ENCODE measurements at places on chromosomes 6 and 20.
A peak's percentile ranks its signal among the peaks of the same experiment; 100 is the strongest.

DNA sequence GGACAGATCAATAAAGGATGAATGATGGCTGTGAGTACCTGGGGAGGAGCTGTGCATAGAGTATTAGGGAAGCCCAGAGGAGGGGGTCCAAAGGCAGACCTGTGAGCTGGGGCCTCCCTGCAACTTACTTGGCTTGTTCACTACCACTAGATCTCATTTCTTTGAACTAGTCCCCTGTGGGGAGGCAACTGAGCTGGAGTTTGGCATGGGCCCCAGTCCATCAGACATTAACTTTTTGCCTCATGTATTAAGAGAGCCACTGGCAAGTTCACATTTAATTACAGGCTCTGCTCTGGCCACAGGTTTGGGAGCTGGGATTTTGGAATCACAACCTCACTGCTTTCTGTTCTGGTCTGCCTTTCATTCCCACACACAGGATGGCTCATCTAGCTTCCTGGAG lies 254.1 kb downstream of the PRL start:
- DNase-seq: no peak

GRCh38 chr6:137977814-137978213 lies 110.8 kb downstream of the TNFAIP3 start:
- DNase-seq: no peak

GRCh38 chr6:15735567-15736265 lies 72.9 kb upstream of the DTNBP1 start:
- no peak for DNase-seq

- DNase-seq: no peak
Measured at GRCh38 chr6:33797626-33798342, 6.0 kb downstream of the MLN start.

- no peak for DNase-seq
Measured at GRCh38 chr6:122484760-122485159, 13.2 kb upstream of the SERINC1 start.

DNA sequence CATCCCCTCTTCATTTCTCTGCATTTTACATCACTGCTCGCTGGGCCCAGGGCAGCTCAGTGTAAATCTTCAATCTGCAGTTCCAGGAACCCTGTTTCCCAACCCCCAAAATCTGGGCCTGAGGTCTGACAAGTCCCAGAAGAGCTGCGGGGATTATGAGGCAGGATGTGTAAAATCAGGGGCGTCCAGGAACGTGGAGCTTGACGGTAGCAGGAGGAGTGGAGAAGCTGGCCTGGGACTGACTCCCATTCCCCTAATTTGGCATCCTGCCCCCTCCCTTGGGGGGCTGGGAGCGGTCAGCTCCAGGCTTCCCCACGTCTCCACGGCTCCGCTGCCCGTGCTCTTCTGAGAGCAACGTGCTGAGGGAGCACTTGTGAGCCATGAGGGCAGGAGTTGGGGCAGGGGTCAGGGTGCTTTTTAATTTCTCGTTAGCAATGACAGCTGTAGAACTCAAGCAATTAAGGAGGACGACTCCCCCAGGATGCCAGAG lies 23.4 kb upstream of the VEGFA start:
- DNase-seq: no peak

- no peak for DNase-seq
Measured at GRCh38 chr6:45686841-45687569, 309.3 kb upstream of the SUPT3H start.

- DNase-seq: no peak
Measured at GRCh38 chr6:45422503-45423110, 44.9 kb upstream of the SUPT3H start.

DNA sequence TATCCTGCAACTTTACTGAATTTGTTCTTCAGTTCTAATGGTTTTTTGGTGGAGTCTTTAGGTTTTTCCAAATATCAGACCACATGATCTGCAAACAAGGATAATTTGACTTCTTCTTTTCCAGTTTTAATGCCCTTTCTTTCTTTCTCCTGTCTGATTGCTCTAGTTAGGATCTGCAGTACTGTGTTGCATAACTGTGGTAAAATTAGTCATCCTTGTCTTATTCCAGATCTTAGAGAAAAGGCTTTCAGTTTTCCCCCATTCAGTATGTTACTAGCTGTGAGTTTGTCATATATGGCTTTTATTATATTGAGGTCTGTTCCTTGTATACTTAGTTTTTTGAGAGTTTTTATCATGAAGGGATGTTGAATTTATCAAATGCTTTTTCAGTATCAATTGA lies 4.3 kb downstream of the MICA start:
- no peak for DNase-seq

GRCh38 chr6:81735756-81736380 lies 16.6 kb downstream of the TENT5A start:
- DNase-seq: no peak

DNA sequence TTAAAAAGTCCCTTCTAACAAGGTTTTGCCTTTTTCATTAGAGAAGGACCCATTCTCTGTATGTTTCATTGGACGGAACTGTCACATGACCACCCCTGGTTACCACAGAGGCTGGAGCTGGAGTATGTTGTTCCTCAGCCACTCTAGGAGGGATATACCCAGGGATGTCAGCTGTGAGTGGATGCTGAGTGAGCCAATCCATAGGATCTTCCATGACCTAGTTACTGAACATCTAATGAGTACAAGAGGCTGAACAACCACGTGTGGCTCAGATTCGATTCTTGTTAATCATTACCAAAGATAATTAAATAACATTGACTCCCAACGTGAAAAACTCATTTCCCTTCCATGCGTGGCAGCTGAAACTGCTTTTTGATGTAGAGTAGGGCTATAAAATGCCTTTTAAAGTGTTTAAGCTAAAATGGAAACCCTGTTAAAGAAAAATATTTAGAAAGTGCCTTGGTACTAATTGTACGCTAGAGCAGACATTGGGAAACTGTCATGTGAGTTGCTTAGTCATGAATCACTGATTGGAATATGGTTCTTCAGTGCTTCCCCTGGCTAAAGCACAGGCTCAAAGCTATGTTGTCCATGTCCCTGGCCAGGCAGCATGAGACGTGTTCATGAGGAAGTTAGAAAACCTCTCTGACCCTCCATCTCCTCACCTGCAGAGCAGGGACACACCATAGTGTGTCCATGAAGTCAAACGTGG lies 256.1 kb downstream of the ZNF217 start:
- peak; percentile 25 for DNase-seq

DNA sequence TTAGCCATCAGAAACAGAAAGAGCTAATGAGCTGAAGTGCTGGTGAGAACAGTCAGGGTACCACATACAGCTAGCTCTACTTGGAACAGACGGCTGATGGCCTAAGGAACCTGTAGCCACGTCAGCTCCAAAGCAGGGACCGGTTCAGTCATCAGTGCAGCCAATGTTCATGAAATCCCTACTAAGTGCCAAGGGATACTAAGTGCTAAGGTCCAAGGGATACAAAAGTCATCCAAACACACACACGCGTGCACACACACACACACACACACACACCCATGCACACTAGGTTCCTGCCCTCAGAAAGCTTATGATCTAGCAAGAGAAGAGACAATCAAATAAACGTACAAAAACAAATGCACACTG lies 53.6 kb downstream of the MAP3K5 start:
- no peak for DNase-seq
